ENCODE measurements at places on chromosomes 1 and 21.

- no peak for DNase-seq
Observed at GRCh38 chr1:1593834-1594601, 5.9 kb downstream of the FNDC10 start.

DNA sequence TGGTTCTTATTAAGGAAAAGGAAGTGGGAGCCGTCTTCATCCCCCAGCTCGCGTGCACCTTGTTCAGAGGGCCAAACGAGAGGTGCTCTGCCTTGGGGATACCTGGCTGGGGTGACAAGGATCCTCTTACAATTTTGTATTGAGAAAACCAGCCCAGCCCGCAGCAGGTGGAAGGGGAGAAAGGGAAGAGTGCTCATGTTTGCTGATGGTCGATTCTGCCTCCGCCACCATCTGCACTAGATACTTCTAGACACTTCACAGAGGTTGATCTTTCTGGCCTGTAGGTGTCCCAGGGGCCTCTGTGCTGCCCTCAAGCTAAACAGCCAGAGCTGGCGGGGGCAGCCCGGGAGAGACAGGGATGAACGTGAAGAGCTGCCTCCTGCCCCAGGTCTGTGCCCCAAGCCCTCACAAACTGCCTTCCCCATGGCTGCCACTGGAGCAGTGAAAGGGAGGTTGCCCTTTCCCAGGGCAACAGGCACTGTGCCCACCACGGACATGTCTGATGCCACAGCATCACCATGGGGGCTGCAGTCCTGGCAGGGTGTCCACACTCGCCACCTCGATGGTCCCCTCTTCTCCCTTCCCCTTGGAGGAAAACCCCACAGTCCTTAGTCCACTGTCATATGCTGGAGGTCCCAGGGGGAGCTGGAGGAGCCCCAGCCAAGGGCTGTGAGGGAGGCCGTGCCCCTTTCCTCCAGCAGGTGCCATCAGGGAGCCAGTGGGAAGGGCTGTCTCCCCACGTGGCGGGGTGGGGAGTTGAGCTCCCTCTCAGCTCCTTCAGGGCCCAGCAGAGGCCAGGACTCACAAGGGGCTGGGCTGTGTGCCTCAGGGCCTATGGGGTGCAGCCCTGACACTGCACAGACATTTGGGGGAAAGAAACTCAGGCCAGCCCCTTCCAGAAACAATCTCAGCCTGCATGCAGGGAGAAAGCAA lies 8.1 kb downstream of the ADPRS start:
- no peak for DNase-seq

DNA sequence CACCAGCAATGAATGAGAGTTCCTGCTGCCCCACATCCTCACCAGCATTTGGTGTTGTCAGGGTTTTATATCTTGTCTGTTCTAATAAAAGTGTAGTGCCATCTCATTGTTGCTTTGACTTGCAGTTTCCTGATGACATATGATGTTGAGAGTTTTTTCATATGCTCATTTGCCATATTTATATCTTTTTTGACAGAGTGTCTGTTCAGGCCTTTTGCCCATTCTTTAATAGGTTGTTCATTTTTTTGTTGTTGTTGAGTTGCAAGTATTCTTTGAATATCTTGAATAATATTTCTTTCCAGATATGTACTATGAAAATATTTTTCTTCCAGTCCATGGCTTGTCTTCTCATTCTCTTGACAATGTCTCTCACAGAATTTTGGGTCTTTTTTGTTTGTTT lies 111.7 kb upstream of the KCNJ15 start:
- DNase-seq = no peak

DNA sequence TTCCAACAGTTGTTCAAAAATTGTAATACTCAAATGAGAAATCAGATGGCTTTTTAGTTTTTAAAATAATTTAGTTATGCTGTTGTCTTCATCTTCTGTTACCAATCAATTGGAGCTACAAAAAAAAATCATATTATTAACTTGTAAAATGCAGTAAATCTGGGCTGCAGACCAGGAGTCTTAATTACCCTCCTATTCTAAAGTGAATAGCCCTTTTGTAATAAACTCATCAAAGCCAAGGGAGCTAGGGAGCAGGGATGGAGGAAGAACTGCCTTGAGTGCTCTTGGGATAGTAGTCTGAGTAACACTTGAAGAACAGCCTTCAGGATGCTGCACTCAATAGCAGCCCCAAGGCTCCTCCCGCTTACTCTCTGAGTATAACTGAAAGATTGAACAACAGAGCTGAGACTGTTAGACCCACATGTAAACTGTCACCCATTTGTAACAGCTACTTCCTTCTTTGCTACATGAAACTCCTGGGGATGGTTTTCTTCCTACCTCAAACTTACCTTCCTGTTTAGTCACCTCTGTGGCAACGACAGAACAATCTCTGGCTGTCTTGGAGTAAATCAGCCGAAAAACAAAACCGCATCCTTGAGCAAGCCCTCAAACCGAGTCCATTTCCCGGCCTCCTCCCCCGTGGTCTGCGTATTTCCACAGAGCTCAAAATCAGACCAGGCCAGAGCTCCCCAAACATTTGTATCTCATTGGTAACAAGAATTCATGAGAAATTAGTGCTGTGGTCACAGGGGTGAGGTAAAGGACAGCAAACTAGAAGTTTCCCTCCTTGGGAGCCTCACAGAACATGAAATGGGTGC lies 55.9 kb downstream of the CD58 start:
- DNase-seq = no peak

GRCh38 chr1:159090286-159091179 lies 14.0 kb upstream of the AIM2 start:
- no peak for DNase-seq

DNA sequence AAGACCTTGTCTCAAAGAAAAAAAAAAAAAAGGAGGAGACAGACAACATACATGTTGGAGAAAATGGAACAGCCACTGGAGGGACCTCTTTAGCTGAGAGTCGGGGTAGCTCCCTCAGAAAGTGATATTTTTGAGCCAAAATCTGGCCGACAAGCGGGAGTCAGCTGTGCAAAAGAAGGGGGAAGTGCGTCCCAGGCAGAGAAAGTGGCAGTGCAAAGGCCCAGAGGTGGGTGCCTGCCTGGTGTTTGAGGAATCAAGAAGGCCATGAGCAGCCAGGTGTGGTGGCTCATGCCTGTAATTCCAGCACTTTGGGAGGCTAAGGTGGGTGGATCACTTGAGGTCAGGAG lies 6.1 kb upstream of the CROCC start:
- DNase-seq = no peak

DNA sequence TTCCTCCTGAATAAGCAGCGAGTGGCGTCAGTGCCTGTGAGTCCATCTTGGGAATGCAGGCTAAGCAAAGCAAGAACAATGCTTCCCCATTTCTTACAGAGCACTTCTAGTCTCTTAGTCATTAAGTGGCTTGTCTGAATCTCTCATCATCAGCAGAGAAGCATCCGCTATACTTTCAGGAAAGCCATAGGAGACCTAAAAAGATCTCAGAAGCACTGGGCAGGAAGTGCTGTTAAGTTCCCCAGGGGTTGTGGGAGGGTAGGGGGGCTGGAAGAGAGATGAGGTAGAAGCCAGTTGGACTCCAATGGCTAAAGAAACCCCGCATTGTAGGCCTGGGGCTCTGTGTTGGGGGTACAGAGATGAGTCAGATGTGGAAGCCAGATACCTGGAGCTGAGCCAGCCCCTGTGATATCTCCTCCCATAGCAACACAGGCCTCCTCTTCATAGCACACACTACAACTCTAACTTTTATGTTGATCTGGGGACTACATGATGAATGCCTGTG lies 44.9 kb downstream of the SYT6 start:
- peak; percentile 57 for DNase-seq

GRCh38 chr1:164343189-164343588 lies 215.8 kb upstream of the PBX1 start:
- no peak for DNase-seq

DNA sequence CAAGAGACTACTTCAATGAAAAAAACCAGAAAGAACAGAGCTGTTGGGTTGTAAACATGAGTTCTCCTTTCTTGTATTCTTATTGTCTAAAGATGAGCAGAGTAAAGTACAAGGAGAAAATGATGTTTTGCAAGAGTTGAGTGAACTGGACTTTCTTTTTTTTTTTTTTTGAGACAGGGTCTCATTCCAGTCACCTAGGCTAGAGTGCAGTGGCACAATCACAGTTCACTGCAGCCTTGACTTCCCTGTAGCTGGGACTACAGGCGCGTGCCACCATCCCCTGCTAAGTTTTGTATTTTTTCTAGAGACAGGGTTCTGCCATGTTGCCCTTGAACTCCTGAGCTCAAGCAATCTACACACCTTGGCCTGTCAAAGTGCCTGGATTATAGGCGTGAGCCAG lies 7.1 kb upstream of the IVNS1ABP start:
- no peak for DNase-seq

DNA sequence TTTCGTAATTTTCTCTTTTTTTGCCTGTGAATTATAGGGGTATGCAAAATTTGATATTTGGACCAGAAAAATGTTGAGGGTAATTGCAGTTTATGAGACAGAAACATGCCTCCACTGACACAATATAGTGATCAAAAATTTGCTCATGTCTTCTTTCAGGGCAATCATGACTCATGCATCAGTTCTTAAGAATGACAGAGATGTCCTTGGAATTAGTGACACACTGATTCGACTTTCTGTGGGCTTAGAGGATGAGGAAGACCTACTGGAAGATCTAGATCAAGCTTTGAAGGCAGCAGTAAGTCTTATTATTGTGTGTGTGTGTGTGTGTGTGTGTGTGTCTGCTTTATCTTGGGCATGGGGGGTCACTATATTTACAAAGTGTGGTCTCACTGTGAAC lies 27.5 kb downstream of the CTH start:
- no peak for DNase-seq

DNA sequence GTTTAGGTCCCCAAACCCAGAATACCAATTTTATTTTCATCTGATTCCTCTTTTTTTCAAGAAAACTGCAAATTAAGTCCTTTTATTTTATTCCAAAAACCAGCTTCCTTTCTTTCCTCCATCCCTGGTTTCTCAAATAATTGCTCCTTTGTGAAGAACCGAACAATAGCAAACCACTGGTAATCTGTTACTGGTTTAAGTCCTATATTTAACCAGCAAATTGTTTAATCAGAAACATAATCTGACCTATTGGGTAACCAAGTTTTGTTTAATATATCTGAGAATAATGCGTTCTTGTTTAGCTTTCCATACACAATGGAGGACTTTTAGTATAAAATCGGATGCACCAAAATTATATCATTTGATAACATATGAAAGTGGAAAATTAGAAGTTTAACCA lies 13.2 kb upstream of the DDR2 start:
- DNase-seq = no peak

- DNase-seq = no peak
Observed at GRCh38 chr1:229447809-229448252, 13.9 kb upstream of the ACTA1 start.

GRCh38 chr21:42413093-42413492 lies 9.4 kb downstream of the UBASH3A start:
- no peak for DNase-seq

GRCh38 chr1:78240191-78240590 lies 194.4 kb downstream of the GIPC2 start:
- DNase-seq = no peak

- peak; percentile 5 for DNase-seq
Observed at GRCh38 chr1:110542725-110543124, 23.8 kb upstream of the KCNA10 start.

GRCh38 chr1:198903203-198903602 lies 264.4 kb downstream of the PTPRC start:
- no peak for DNase-seq

GRCh38 chr1:79293611-79294010 lies 287.1 kb upstream of the ADGRL4 start:
- DNase-seq = no peak

All from fibroblast of skin of left biceps (primary cell).